ENCODE measurements at places on chromosomes 2 and 18. TPM values are rescaled to one million over a fixed set of nuclear protein-coding genes. Genes with fewer than 3 reads are reported as not detected.
A peak's percentile ranks its signal among the peaks of the same experiment; 100 is the strongest.

Gene LRRTM1
- not detected for total RNA-seq

Gene ALLC
- not detected for total RNA-seq

Gene SPAG16
- 101 TPM for total RNA-seq

Gene KDM3A
- total RNA-seq: 92.8 TPM

Gene VWA3B
- total RNA-seq: 4.9 TPM

Gene DAPL1
- total RNA-seq: not detected

Gene ACTG2
- total RNA-seq: 2,977 TPM

DNA sequence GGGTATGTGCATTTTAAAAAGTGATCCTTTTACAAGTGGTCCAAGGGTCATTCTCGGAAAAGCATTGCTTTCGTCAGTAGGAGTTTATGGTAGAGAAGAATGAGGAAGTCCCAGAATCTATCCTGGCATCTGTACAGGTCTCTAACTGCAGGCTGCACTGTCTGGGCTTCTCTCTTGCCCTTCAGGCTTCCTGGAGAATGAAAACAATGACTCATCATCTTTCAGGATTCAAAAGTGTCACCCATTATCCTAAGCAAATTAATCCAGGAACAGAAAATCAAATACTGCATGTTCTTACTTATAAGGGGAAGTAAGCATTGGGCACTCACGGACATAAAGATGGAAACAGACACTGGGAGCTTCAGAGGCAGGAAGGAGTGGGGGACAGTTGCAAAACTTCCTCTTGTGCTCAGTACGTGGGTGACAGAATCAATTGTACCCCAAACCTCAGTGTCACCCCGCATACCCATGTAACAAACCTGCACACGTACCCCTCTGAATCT is 60.2 kb upstream of the TXNDC2 start:
- DNase-seq: peak; percentile 77

DNA sequence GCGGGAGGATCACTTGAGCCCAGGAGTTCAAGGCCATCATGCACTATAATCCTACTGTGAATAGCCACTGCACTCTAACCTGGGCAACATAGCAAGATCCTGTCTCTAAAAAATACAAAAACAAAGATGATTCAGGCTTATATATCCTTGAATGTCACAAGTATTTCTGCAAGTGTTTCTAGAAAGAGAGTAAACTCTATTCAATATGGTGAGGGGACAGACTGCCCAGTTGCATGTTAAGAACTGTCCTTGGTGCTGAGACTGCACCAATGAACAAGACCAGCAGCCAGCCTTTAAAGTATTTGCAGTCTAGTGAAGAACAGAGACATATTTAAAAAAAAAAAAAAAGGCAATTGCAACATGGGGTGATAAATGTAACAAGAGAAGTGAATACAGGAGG is 16.4 kb downstream of the MAP3K19 start:
- DNase-seq: peak; percentile 74

GRCh38 chr2:37653805-37654378 is 17.6 kb downstream of the CDC42EP3 start:
- no peak for DNase-seq

- no peak for DNase-seq
Measured at GRCh38 chr2:179703702-179704101, 157.7 kb downstream of the ZNF385B start.

- DNase-seq: no peak
Measured at GRCh38 chr18:31667185-31667584, 17.2 kb downstream of the B4GALT6 start.

DNA sequence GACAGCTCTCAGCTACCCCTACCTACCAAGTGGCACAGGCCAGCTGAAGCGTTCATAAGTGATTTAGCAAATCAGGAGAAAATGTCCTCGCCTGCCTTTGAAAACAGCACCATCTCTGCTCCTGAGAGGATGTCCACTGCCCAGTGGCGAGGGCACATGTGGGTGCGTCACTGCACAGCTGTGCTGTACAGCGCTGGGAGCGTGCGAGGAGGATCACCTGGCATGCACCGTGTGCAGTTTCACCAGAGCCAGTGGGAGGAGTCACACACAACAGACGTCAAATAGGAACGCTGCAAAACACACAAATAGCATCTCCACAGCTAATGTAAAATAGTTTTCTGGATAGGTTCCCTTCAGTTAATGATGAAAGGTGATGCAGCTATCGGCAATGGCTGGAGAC is 154.1 kb downstream of the HDAC4 start:
- DNase-seq: no peak

DNA sequence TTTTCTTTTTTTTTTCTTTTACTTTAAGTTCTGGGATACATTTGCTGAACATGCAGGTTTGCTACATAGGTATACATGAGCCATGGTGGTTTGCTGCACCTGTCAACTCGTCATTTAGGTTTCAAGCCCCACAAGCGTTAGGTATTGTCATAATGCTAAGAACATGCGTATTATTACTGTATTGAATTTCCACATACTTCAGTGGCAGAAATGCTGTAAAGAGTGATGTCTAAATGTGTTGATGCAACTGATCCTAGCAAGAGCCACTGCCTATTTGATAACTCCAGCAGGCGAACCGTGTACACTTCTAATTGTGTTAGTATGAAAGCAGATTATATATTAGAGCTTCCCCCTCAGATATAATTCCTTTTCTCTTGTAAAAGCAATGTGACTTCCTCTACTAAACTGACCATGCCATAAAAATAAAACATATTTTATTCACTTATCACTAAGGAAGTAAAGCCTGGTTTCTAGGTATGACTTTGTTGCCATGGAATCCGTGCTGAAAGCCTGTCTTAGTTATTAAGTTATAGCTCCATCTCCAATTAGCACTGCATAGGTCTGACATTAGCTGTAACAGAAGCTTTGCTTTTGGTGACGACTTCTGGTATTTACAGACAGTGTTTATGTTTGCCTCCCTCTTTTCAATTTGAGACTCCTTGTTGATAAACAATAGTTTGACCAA is 280.0 kb downstream of the GALR1 start:
- no peak for DNase-seq

DNA sequence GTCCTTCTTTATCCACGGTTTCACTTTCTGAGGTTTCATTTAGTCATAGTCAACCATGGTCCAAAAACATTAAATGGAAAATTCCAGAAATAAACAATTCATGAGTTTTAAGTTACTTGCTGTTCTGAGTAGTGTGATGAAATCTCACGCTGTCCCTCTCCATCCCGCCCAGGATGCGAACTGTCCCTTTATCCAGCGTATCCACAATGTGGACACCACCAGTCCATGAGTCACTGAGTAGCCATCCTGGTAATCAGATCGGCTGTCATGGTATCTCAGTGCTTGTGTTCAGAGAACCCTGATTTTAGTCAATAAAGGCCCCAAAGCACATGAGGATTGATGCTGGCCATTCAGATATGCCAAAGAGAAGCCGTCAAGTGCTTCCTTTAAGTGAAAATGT is 3.7 kb downstream of the SP140L start:
- DNase-seq: no peak

DNA sequence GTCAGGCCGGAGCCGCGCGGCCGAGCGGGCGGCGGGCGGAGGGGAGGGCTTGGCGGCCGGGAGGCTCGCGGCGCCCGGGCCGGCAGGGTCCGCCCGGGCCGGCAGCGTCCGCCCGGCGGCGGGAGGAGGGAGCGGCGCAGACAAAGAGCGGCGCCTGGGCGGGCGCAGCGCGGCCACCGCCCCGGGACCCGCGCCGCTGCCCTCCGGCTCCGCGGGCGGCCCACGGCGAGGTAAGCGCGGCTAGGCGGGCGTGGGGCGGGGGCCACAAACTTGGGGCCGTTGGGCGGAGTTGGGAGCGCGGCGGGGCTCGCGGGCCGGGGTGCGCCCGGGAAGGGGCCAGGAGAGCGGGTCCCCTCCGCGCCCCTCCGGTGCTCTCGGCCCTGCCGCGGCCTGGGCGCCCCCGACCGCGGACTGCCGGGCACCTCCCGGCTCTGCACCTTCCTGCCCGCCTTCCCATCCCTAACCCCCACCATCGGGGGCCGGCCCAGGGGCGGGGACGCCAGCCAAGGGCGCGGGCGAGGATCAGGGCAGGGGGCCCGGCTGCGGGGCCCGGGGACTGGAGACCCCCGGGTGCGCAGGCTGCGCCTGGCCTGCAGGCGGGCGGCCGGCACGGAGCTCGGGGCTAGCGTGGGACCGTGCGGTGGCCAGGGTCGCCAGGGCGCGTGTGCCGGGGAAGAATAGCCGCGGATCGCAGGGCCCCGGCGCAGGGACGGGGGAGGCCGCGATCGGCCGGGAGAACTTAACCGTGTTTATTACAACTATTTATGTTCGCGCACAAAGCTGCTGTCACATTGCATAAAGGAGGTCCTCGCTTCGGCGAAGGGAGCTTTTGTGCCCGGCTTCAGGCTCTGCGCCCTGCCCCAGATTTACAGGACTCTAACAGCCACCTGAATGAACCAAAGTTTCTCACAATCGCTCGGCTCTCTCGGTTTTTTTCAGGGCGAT is at the start of gene NCK2:
TSS of gene NCK2 (plus strand) at position 4 of the 945 bp plus-strand sequence. CDS start 110,152 bp downstream, outside the sequence.
- peak; percentile 34 for DNase-seq

GRCh38 chr2:216478151-216478550 is 20.5 kb upstream of the RPL37A start:
- no peak for DNase-seq

Data from stomach (tissue), 19 donors.